AG04449 (cell line): ENCODE measurements at places on chromosomes 2 and 18.

DNA sequence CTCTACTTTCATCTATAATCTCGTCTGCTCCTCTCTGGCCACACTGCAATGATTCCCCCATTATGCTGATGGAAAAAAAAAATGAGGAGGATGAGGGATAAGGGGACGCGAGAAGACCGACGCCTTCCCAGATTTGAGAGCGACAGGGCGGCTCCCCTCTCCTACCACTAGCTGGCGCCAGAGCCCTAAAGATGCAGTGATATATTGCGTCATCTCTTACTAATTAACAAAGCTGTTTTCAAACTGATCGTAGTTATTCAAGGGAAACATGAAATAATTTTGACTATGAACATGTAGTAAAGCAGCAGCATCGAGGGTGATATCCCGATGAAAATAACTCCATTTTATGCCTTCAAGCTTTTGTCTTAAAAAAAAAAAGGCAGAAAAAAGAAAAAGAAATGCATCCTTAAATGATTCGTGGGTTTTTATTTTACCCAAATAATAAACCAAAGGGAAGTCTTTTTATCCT is 48.0 kb upstream of the HNRNPA3 start:
- DNase-seq, result no peak

GRCh38 chr18:37561986-37562385 is 3.6 kb downstream of the CELF4 start:
- DNase-seq, result no peak

DNA sequence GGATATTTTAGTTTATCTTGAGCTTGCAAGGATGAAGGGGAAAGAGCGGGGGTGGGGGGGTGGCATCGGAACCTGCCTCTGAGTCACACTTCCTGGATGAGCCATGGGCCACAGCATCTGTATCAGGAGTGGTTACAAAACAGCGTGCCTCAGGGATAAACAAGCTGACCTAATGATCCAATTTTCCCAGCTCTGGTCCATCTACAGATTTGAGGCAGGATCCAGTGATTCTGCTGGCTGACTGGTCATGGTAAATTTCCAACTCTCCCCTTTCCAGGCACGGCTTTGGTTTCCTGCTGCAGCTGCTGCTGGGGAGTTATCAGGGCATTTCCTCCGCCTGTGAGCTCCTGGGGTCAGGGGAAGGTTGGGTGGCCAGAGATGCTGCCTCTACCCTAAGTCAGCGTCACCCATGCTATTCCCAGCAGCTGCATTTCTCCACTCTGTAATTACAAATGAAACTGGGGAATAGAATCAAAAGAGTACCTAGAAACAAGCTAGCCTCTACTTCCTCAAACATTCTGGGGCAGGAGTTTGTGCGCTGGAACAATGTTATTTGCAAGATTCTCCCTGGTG is 4.7 kb upstream of the HPCAL1 start:
- peak; percentile 53 for DNase-seq

- no peak for DNase-seq
Observed at GRCh38 chr2:55786280-55786679, 92.6 kb upstream of the PNPT1 start.

GRCh38 chr2:226031647-226032501 is 632.4 kb downstream of the NYAP2 start:
- DNase-seq, result peak; percentile 17

GRCh38 chr2:112958428-112959108 is 19.2 kb upstream of the IL36G start:
- no peak for DNase-seq
